Activated naive CD8-positive, alpha-beta T cell treated with anti-CD3 and anti-CD28 coated beads, Interleukin-2, amount 10 ng/mL, durations not matched to agents 7 days and 5 days (primary cell): ENCODE measurements at places on chromosomes 11 and 22. TPM values are rescaled to one million over a fixed set of nuclear protein-coding genes. Genes with fewer than 3 reads are reported as not detected.

- no peak for DNase-seq
These were observed 6.3 kb downstream of the CCDC34 start for GRCh38 chr11:27356624-27357222.

GRCh38 chr11:11956006-11956405 lies 52.4 kb downstream of the DKK3 start:
- DNase-seq = no peak

- DNase-seq = no peak
These were observed 20.2 kb upstream of the PTS start for GRCh38 chr11:112206071-112206470.

DNA sequence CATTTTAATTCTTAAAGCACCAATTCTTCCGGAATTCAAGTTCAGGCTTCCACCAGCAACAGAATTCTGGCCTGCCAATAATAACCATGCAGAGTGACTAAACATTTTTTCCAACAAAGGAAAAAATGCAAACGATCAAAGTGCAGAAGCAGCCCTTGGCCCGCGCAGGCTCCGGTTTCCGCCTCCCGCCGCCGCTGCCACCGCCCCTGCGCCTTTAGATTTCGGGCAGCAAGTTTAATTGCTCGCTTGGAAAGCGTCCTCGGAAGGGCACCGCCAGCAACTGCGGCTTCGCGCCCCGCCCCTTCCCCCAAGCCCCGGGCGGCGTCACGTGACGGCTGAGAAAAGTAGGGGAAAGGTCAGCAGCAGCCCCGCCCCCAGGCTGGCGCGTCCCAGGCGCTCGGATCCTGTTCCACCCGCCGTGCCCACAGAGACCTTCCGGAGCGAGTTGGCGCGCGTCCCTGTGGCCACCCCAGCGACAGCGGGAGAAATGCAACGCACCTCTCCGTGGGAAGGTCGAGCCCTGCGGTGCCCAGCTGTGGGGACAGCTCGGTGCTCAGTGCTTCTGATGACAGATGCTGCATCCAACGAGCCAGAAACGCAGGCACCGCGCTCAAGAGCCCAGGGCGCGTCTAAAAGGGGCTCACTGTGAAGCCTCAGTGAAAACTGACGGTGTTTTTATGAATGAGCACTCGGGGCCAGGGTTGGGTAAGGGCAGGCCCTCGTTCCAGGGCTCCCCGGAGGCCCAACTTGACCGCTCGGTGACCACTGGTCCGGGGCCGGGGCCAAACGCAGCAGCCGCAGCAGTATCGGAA lies 2.5 kb downstream of the CPT1A start:
- peak; percentile 97 for DNase-seq

- no peak for DNase-seq
These were observed 122.2 kb upstream of the RCN1 start for GRCh38 chr11:31968461-31969358.

- DNase-seq = no peak
These were observed 126.1 kb upstream of the SLC5A12 start for GRCh38 chr11:26847977-26848376.

DNA sequence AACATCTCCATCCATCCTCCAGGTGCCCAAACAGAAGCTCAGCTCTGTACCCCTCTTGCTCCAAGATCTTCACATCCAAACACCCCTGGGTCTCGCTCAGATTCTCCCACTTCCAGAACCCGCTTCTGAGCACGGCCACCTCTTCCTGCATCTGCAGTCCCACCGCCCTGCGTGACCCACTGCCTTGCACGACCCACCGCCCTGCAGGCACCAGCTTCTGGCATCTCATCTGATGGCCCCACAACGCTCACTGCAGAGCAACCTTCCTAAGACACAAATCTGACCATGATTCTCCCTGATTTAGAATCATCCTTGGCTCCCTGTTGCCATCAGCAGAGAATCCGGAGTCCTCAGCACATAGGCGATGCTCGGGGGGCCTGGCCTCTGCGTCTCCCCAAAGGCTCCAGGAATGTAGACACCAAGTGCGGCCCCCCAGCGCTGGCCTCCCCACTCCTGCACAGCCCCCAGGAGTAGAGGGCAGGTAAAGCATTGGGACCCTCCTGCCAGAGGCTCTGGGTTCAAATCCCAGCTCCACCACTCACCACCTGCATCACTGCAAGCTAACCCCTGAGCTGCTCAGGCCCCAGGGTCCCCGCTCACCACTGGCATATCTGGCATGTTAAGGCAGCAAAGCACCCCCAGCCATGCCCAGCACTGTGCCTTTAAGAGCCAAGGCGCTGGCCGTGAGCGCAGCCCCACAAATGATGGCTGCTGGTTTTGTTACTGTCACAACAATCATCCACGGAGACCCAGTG lies 459.3 kb downstream of the BRD1 start:
- no peak for DNase-seq

The TSPAN18 gene
- total RNA-seq = 5.2 TPM

The CDHR5 gene
- total RNA-seq = not detected
